ENCODE measurements at places on chromosomes 2 and 18.

- no peak for DNase-seq
Observed at GRCh38 chr2:73822991-73823390, 5.8 kb upstream of the STAMBP start.

DNA sequence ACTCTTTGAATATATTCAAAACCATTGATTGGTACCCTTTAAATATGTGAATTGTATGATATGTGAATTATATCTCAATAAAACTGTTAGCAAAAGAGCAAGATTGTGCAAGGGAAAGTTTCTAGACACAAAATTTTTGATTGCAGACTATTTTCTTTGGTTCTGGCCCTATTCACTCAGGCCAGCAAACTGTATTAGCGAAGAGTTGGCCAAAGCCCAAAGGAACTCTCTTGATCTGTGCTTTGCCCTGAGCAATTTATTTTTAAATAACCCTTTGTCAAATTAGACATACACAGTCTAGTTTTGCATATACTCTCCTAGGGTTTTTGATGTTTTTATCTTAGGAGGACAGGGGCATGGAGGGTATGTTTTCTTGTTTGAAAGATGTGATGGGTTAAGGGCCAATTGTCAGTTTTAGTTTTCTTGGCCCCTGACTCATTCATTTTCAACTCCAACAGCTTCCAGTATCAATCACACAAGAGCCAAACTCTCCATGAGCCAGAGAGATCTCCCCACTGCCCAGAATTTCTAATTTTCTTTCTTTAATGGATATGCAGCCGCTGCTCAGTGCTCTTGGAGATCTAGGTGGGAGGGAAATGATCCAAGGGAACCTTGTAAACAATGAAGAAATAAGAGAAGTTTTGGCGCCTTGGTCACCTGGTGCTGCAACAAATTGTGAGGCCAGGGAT, 231.5 kb downstream of the SRBD1 start:
- no peak for DNase-seq

DNA sequence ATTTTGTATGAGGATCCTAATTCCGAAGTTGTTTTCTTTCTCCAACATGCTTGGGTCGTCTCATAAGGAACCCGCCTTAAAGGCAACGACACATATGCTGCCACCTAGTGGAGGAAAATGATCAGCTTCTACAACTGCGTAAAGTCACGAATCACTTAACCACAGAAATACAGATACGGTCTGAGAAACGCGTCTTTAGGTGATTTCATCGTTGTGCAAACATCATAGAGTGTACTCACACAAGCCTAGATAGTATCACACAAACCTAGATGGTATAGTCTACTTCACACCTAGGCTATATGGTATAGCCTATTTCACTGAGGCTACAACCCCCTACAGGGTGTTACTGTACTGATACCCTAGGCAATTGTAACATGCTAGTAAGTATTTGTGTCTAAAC, 13.1 kb downstream of the GNLY start:
- DNase-seq: peak; percentile 84

GRCh38 chr2:190119257-190119656, 56.7 kb upstream of the MSTN start:
- no peak for DNase-seq

- DNase-seq: no peak
Observed at GRCh38 chr2:70525032-70525431, 28.6 kb downstream of the TGFA start.

GRCh38 chr2:11968521-11968920, 222.1 kb downstream of the LPIN1 start:
- no peak for DNase-seq

DNA sequence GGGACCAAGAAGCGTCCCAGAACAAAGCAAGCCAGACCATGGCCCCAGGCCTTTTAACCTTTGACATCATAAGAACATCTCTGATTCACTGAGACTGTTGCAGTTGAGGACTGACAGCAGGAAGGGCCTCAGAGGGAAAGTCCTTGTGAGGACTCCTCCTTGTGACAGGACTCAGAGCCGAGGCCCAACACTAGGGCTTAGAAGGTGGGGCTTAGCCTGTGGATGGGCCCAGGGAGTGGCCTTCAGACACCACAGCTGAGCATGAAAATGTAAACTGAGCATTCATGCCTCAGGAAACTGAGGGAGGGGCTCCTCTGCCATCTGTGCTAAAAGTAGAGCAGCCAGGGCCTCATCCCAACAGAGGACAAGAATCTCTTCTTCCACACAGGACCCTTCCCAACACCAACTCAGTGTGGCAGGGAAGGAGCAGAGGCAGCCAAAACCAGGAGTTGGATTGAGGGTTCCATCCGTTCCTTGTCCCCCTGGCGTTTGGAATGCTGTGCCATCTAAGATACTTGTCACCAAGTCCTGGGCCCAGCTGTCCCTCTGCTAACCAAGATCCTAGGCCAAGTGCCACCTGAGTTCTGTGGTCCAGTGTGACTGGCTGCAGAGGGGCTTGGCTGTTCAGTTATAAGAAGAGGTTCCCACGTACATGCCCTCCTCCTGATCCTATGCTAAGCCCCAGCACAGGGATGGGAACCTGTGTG, 37.5 kb upstream of the CAB39 start:
- no peak for DNase-seq

GRCh38 chr2:75870651-75871137, 160.0 kb upstream of the GCFC2 start:
- DNase-seq: no peak

DNA sequence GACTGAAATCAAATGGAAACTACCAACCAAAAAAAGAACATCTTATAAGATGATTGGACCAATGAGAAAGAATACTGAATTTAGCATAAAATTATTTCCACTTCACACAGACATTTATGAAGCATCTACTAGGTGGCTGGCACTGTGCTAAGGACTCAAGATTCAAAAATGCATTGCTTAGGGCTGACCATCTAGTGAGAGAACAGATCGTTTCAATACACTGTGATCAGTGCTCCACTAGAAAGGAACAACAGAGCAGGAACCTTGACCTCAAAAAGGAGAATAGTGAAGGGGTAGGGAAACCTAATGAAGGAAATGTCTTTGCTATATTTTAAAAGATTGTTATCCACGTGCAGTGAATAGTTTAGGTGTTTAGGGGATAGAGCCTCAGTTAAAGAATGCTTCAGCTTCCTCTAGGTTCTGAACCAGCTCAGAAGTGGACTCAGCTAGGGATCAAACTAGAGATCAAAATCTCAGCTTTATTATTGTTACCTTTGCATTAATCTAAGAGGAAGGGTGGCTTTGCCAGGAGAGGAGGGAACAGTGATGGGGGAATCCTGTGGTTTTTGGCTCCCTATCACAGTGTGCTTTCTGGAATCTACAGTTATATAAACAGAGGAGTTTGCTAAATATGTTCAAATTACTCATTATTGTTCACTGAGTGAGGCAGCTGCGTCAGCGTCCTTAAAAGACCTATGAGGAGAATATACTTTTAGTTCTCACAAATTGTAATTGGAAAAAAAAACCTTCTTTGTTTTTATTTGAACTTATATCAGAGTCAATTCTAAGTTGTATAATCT, 16.2 kb upstream of the BBS5 start:
- no peak for DNase-seq

DNA sequence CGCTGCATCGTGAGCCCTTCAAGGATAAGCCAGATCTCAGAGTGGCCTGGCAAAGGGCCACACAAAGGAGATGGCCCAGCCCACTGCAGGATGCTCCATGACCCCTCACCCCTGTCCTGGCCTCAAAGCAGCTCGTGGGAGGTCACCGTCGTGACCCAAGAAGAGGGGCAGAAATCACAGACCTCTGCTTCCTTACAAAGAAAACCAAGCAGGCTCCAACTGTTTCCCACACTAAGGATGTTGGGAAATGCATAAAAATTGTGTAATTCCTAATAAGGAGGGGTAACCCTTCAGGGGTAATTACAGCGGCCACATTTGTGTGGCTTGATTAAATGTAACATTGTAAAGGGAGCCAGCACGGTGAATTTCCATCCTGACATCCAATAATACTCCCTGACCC, 102.3 kb downstream of the BOD1L2 start:
- DNase-seq: no peak

DNA sequence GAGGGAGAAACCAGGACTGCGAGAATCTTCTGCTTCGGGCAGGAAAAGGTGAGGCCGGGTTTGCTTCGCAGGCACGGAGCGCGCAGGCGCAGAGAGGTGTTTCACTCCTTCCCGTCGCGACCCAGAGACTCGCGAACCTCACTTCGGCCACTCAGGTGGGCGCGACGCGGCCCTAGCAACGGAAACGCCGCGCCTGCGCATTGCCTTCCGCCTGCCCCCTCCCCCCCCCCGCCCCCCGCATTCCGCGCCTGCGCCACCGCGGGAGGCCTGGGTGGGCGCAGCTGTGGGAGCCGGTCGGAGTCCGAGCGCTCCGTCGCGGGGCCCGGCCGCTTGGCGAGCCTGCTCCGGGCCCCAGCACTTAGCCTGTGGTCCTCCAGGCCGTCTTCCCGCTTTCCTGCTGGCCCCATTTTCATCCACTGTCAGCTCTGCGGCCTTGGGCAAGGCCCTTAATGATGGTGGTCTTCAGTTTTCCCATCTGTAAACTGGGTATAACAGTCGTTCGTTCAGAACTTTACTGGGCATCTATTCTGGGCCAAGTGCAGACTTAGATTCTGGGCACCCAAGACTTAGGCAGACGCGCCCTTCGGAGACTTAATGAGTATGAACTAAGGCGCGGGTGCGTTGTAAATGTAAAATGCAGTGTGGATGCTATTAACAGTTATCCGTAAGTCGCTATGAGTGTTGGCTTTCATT, 62.1 kb upstream of the ACKR3 start:
- no peak for DNase-seq

GRCh38 chr2:98388601-98389250, 42.5 kb downstream of the CNGA3 start:
- no peak for DNase-seq

DNA sequence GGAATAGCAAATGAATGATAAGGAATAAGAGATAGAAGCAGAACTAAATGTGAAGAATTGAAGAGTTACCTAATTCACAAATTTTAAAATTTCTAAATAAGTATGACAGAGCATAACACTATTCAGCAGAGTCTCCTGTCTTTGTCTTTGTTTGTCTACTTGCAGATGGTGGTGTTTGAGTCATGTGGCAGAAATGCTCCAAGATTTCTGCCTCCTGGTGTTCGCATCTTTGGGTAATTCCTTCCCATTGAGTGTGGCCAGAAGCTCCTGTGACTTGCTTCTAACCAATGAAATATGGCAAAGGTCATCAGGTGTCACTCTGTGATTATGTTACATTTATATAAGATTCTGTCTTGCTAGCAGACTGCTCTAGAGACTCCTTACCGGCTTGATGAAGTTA, 45.6 kb upstream of the GALNT3 start:
- no peak for DNase-seq

GRCh38 chr2:145555360-145555759, 1035.4 kb upstream of the ZEB2 start:
- no peak for DNase-seq

- DNase-seq: no peak
Observed at GRCh38 chr18:73318739-73319479, 451.1 kb upstream of the NETO1 start.

GRCh38 chr2:171909266-171909665, 13.0 kb upstream of the HAT1 start:
- no peak for DNase-seq

- DNase-seq: peak; percentile 60
Observed at GRCh38 chr2:231781798-231782726, 980 bp upstream of the PDE6D start.

DNA sequence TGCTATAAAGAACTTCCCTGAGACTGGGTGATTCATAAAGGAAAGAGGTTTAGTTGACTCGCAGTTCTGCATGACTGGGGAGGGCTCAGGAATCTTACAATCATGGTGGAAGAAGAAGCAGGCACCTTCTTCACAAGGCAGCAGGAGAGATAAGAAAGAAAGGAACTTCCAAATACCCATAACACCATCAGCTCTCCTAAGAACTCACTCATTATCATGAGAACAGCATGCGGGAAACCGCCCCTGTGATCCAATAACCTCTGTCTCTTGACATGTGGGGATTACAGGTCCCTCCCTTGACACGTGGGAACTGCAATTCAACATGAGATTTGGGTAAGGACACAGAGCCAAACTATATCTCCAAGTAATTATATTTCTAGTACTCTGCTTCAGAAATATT, 163.8 kb upstream of the CDH20 start:
- no peak for DNase-seq

DNA sequence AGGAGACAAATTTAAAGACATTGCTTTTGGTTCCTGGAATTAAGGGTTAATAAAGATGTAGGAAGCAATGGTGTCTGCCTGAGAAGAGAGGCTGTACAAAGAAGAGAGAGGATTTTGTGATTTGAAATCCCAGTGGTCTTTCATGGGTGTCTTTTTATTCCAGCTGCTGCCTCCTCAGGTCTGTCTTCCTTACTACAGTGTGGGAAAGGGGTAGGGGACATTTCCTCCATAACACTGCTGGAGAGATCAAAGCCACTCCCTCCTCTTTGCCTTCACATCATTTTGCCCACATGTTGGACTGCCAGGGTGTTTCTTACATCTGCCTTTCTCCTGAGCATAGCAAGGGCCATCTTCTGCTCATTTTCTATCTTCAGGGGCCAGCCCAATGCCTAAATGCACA, 348.5 kb downstream of the EN1 start:
- no peak for DNase-seq

DNA sequence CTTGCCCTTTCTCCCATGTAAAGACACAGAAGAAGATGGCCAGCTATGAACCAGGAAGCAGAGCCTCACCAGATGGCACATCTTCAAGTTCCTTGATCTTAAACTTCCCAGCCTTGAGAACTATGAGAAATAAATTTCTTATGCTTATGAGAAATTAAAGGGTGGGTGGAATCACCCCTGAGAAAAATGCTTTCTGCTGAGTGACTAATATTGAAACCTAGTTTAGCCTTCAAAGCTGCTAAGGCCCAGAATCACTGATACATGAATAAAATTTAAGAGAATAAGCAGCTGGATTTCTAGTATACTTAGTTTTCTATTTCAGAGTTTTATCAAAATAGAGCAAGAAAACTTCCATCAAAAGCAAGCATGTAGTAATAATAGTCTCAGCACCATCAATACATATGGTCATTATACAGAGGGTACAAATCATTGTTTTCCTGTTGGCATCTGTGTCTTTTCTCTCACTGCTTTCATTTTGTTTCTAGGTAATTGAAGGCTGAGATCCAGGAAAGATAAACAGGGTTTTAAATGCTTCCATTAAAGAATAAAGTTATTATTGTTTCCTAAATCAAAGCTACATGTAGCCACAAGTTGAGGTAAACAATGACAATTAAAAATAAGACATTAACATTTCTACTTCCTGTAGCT, 53.3 kb upstream of the COL5A2 start:
- no peak for DNase-seq

- no peak for DNase-seq
Observed at GRCh38 chr2:203683932-203684556, 22.4 kb upstream of the CD28 start.

DNA sequence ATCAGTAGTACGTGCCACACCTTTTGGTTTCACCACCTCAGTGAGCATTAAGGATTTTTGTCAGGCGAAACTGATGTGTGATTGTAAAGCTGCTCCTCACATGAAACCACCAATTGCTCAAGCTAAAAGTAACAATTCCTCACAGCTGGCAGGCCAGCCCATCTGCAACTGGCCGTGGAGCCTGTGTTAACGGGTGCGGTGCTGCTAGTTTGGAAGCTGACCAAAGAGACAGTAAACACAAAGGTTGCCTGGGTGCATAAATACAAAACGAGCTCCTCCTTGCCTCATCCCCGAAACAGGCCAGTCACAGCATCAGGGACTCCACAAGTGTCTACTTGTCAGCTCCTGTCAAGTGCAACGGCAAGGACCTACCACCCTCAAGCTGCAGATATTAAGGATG, 32.0 kb downstream of the LGALSL start:
- no peak for DNase-seq

GRCh38 chr18:69759046-69759445, 188.6 kb downstream of the CD226 start:
- no peak for DNase-seq

Measured in OCI-LY7 (cell line).